ENCODE measurements at places on chromosomes 11 and 22. TPM values are rescaled to one million over a fixed set of nuclear protein-coding genes. Genes with fewer than 3 reads are reported as not detected.

- H3K27ac ChIP-seq: peak within 1 kb of the TSS; percentile 94
- DNase-seq: no peak
- no peaks in the 10 kb centered on the region for H3K27me3 ChIP-seq
- peak within 1 kb of the TSS; percentile 85 for H3K4me3 ChIP-seq
These were observed at the start of gene PDE3B for GRCh38 chr11:14643697-14644225. PDE3B (plus strand) TSS chr11:14643804; CDS start chr11:14644076, 272 bp downstream.

DNA sequence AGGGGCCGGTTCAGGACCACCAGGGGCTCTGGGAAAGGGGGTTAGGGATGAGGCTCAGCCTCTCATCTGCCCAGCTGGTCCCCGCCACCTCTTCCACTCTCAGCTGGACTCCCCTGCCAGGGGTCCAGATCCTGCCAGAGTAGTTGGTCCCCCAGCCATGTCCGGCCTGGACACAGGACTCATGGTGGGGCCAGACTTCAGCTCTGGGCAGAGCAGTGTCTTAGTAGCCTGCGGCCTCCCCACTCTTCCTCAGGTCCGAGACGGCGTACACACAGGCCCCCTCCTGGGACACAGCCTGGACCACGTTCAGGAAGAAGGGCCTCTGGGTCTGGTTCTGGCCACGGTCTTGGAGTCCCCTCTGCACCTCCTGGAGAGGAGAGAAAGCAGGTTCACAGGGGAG, 25.1 kb downstream of the GGT5 start:
- H3K4me1 ChIP-seq: no peaks in the 10 kb centered on the region
- no peak overlapping the region for H3K27ac ChIP-seq
- DNase-seq: no peak
- H3K36me3 ChIP-seq: peaks cover 1% of the 10 kb centered on the region
- H3K4me3 ChIP-seq: no peak overlapping the region
- no peaks in the 10 kb centered on the region for H3K27me3 ChIP-seq

DNA sequence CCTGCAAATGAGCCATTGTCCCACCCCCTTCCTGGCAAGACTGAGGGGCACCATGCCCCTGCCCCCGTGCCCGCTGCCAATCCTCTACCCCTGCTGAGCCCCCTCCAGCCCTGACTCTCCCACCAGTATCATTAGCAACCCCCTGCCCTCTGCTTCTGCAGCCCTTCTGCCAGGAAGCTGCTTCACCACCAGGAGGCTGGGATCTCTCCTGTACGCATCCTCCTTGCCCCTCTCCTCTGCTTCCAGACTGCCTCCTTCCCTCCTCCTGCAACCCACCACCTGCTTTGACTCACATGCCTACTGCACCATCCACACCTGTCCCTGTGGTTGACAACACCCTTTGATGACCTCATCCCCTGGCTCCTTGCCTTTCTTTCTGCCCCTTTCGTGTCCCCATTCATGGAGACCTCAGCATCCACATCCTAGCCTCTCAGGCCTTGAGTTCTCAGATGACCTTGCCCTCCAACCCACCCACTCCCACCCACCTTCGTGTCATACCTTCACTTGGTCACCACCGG, 13.4 kb upstream of the PNPLA3 start:
- H3K36me3 ChIP-seq: no peaks in the 10 kb centered on the region
- no peak overlapping the region for H3K27ac ChIP-seq
- no peaks in the 10 kb centered on the region for H3K4me1 ChIP-seq
- no peaks in the 10 kb centered on the region for H3K27me3 ChIP-seq
- H3K4me3 ChIP-seq: no peak overlapping the region

GRCh38 chr11:65700399-65700798, 11.7 kb upstream of the KAT5 start:
- no peaks in the 10 kb centered on the region for H3K27me3 ChIP-seq
- H3K36me3 ChIP-seq: no peaks in the 10 kb centered on the region
- peaks cover 5% of the 10 kb centered on the region for H3K4me1 ChIP-seq
- no peak overlapping the region for H3K27ac ChIP-seq
- no peak for DNase-seq

DNA sequence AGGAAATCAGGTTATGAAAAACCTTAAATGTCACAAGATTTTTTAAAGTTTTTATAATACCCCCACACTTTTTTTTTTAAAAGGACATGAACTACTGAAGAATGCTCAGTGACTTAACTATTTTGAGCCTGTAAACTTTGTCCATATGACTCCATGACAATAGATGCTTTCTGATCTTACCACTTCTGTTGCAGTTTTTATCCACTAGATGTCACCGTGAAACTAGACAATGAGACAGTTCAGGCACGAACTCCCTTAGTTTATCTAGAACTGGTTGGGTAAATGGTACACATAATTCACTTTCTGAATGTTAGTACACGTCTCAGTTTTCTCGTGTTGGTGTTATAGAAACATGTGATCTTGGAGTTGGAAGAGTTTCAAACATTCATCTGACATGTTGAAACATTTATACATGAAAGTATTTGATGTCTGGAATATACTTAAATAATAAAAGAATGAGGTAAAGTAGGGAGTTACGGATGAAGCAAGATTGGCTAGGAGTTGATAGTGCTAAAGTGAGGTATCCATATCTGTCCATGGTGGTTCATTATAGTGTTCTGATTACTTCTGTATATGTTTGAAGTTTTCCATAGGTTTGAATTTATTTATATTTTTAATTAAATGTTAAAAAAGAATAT, 8.1 kb downstream of the CCDC15 start:
- no peaks in the 10 kb centered on the region for H3K27me3 ChIP-seq
- DNase-seq: no peak
- no peak overlapping the region for H3K4me3 ChIP-seq
- no peaks in the 10 kb centered on the region for H3K36me3 ChIP-seq
- no peak overlapping the region for H3K27ac ChIP-seq
- no peaks in the 10 kb centered on the region for H3K4me1 ChIP-seq

DNA sequence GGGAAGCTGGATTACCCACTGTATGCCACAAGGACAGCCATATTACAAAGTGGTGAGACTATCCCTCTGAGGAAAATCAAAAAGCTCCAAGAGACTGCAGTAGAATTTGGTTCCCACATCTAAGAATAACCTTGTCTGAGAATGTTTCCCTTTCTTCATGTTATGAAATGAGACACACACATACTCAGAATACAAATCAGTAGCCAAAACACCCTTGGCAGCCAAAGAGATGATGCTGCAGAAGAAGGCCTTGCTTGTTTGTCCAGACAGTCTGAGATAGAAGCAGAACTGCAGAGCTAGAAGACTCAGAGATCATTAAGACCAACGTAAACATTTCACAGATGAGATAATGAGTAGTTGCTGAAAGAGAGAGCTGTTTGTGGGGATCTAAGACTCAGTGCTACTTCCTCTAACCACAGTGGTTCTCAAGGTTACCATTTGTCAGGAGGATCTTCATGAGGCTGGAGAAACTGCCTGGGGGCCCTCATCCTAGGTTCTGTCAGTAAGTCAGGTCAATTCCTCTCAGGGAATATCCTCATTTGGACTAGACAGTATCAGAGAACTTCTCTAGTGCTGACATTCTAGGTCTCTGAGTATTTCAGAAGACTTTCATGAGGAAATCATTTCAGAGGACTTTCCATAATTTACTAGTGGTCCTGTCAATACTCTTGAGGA, 38.9 kb downstream of the RELT start:
- no peak overlapping the region for H3K27ac ChIP-seq
- no peak for DNase-seq
- H3K4me1 ChIP-seq: no peaks in the 10 kb centered on the region
- no peaks in the 10 kb centered on the region for H3K27me3 ChIP-seq

GRCh38 chr11:31819621-31820437, 8.7 kb upstream of the PAX6 start:
- peaks cover 98% of the 10 kb centered on the region for H3K27me3 ChIP-seq
- peaks cover 29% of the 10 kb centered on the region for H3K4me1 ChIP-seq
- H3K4me3 ChIP-seq: no peak overlapping the region
- no peak for DNase-seq

DNA sequence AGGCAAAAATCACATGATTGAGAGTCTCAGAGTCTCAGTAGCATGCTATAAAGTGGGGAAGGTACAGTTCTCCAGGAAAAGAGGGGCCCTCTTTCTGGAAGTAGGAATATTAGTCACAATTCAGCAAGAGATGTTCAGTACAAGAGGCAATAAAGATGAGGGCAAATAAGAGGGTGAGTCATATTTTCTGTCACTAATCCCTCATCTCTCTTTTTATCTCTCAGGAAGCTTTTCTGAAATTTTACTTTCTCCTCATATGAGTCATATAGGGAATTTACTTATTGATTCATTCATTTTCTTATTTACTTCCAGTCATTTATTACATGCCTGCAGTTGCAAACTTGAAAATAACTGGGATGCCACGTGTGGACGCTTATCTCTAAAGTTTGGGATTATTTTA, 3.4 kb upstream of the NXPE1 start:
- H3K4me1 ChIP-seq: no peaks in the 10 kb centered on the region
- no peak for DNase-seq
- H3K36me3 ChIP-seq: no peaks in the 10 kb centered on the region
- no peak overlapping the region for H3K4me3 ChIP-seq
- H3K27ac ChIP-seq: no peak overlapping the region

GRCh38 chr11:69508974-69509373, 27.5 kb downstream of the LINC01488 start:
- H3K27me3 ChIP-seq: no peaks in the 10 kb centered on the region
- H3K4me3 ChIP-seq: no peak overlapping the region
- no peak for DNase-seq
- no peaks in the 10 kb centered on the region for H3K4me1 ChIP-seq
- H3K36me3 ChIP-seq: no peaks in the 10 kb centered on the region

DNA sequence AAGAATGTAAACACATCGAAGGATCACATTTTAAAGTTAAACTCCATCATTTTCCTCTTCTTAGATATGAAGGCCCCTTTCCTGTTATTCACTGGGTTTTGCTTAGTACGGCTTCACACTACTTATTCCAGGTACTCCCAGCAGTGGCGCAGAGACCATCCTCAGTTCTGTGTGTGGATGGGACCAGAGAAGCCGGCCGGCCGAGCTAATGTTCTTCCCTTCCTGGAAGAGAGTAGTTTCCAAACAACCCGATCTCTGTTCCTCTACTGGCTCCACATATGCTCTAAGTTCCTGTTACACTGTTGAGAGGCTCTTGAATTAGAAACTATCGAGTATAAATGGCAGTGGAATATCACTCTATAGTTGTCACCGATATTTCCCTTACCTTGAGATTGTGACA, 684 bp upstream of the NFRKB start:
- peaks cover 15% of the 10 kb centered on the region for H3K36me3 ChIP-seq
- H3K4me1 ChIP-seq: peaks cover 10% of the 10 kb centered on the region
- H3K4me3 ChIP-seq: peak overlapping the region; percentile 98
- H3K27ac ChIP-seq: peak overlapping the region; percentile 84
- DNase-seq: no peak
- H3K27me3 ChIP-seq: no peaks in the 10 kb centered on the region

- no peaks in the 10 kb centered on the region for H3K4me1 ChIP-seq
- H3K4me3 ChIP-seq: no peak overlapping the region
- no peaks in the 10 kb centered on the region for H3K27me3 ChIP-seq
- no peaks in the 10 kb centered on the region for H3K36me3 ChIP-seq
- no peak overlapping the region for H3K27ac ChIP-seq
These were observed 29.4 kb upstream of the SLN start for GRCh38 chr11:107741044-107741823.

GRCh38 chr11:132519241-132519815, 1013.0 kb downstream of the OPCML start:
- H3K36me3 ChIP-seq: no peaks in the 10 kb centered on the region
- H3K27ac ChIP-seq: no peak overlapping the region
- no peaks in the 10 kb centered on the region for H3K4me1 ChIP-seq
- H3K4me3 ChIP-seq: no peak overlapping the region
- no peaks in the 10 kb centered on the region for H3K27me3 ChIP-seq

GRCh38 chr22:29478326-29479276, 1.4 kb upstream of the NEFH start:
- peaks cover 11% of the 10 kb centered on the region for H3K4me1 ChIP-seq
- H3K4me3 ChIP-seq: no peak overlapping the region

GRCh38 chr22:35761037-35761436, 43.4 kb downstream of the APOL5 start:
- no peak overlapping the region for H3K27ac ChIP-seq
- H3K36me3 ChIP-seq: peaks cover 3% of the 10 kb centered on the region
- no peak overlapping the region for H3K4me3 ChIP-seq
- no peaks in the 10 kb centered on the region for H3K4me1 ChIP-seq
- no peaks in the 10 kb centered on the region for H3K27me3 ChIP-seq
- no peak for DNase-seq

- peaks cover 13% of the 10 kb centered on the region for H3K36me3 ChIP-seq
- no peak for DNase-seq
- no peaks in the 10 kb centered on the region for H3K27me3 ChIP-seq
- H3K4me1 ChIP-seq: no peaks in the 10 kb centered on the region
- no peak overlapping the region for H3K27ac ChIP-seq
These were observed 8.5 kb downstream of the CCDC88B start for GRCh38 chr11:64348383-64349024.

GRCh38 chr11:116551576-116551975, 221.2 kb downstream of the BUD13 start:
- no peak overlapping the region for H3K27ac ChIP-seq
- H3K27me3 ChIP-seq: no peaks in the 10 kb centered on the region
- DNase-seq: no peak
- H3K4me3 ChIP-seq: no peak overlapping the region

The ZNF408 gene
- 9.7 TPM for total RNA-seq

The MFRP gene
- total RNA-seq: not detected

The ENTHD1 gene
- total RNA-seq: not detected
